ENCODE measurements at places on chromosomes 5 and 9.

- no peak for DNase-seq
Measured at GRCh38 chr5:54620141-54620933, 102.8 kb downstream of the SNX18 start.

DNA sequence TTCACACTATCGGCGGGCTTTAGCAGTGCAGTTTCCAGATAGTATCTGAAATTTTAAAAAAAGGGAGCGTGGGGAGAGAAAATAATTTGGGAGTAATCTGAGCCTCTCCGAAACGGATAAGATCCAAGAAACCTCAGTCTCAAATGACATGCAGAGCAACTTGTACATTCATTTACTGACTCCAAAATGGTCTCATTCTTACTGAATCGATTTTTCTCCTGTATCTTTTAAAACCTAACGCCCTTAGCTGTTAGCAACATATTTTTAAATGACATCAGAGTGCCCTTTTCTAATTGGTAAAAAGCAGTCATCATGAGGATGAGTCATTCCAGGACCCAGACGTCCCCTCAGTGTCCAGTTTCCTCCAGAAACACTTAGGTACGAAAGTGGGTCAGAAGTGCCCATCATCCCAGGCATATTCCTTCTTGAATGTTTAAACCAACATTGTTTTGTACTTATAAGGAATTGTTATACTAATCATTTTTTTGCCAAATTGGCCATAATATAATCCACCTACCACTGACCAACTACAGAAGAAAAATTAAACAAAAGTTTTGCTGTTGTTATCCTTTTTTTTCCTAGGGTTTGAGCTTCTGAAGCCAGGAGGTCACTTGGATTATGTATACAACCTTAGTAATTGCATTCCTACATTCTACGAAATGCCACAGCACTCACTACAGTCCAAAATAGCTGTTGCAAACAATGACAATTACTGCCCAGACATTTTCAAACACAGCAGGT, 354.4 kb downstream of the ADAMTS6 start:
- no peak for DNase-seq

GRCh38 chr9:34370970-34371880, 5.5 kb downstream of the MYORG start:
- DNase-seq: no peak

- no peak for DNase-seq
Measured at GRCh38 chr9:73038089-73038509, 85.2 kb upstream of the ALDH1A1 start.

DNA sequence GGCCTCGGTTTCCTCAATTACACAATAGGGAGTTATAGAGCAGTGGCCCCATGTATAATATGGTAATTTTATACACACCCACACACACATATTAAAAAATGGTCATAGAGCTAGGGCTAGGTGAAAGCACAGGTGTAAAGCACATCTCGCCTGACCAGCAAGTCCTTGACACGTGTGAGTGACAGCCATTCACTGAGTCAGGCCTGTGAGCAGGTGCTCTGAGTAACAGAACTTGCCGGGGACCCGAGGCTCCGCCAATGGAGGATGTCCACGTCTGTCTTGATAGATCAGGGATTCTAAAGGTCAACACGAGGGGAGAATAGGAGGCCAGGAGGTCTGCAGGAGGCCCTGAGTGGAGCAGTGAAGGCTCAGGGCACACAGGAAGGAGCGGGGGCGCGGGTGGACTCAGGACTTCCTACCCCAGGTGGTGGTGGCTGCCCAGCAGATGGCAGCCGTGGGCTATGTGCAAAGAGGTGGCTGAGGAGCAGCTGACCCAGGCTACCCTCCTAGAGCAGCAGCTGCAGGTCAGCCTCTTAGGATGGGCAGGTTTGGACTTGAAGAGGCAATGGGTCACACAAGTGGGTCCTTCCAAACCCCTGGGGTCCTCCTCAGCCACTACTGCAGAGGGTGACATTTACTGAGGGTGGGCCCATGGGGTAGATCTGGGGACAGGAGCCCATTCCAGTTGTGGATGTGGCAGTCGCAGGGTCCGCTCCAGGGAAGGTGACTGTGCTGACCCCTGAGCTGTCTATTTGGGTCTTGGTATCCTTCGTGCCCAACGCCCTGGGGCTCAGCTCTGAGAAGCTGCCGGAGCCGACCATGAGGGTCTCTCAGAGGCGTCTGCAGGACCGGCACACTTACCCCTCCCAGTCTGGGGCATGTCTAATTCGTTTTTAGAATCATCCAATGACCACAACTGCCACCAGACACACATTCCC, 45.9 kb downstream of the PRRT1B start:
- peak; percentile 70 for DNase-seq

GRCh38 chr5:9832921-9833320, 202.8 kb upstream of the TAS2R1 start:
- no peak for DNase-seq

DNA sequence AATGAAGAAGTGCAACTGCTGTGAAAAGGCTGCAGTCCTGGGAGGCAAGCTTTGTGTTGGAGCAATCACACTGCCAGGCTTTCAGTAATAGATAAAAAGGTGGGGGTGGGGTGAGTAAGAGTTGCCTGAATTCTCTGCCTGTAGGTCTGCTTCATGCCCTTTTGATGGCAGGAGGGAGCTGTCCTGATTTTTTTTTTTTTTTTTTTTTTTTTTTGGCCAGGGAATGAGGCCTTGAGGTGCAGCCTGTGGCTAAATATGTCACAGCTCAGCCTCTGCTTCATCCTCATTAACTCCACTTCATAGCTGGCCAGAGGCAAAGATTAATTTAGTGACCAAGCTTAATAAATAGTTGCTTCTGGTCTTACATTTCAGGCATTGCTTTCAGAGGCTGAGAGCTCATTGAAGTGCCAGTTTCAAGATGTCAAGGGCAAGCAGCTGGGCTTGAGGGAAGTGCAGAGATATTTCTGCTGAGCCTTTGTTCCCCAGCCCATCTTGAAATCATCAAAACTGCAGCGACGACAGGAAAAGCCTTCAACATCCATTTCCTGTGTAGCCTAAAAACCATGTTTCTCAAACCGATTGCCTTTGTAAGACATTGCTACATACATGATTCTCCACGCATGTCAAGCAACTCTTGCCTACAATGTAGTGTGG, 134.7 kb downstream of the MACIR start:
- no peak for DNase-seq

DNA sequence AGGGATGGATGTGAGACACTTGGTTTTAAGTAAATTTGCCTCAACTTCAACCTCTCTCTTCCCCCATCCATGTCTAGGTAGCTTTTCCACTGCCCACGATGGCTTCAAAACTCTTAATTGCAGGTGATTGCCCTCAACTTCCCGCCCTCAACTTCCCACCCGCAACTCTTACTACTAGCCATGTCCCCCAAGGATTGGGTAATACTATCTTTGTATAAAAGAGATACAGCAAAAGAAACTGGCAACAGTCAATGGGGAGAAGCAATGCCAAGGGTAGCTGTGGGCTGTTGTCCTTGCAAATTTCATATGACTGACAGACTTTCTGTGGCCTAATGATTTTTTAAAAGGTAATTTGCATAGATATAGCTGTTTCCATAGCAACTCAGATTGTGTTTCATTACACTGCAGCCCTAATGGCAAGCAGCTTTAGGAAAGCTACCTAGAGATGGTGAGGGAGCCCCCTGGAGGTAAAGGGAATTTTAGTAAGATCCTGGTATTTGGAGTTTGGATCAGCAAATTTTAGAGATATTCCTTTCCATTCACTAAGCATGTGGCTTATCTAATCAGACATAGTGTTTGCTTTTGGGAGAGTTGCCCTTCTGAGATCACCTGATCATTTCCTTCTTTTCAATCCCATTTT, 421.5 kb upstream of the DAP start:
- DNase-seq: no peak
